ENCODE measurements at places on chromosomes 4 and X.

DNA sequence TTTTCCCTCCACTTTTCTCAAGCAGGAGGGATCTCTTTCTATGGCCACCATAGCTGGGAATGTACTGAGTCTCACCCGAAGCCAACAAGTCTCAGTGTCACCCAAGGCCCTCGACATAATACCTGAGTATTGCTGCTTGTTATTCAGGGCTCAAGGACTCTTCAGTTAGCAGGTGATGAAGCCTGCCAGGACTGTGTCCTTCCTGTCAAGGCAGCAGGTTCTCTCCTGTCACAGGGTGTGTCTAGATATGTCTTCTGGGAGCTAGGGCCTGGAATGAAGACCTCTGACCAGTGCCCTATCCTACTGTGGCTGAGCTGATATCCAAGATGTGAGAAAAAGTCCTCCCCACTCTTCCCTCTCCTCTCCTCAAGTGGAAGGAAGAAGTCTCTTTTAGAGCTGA is 391.0 kb upstream of the DIPK2B start:
- no peak for DNase-seq

- DNase-seq = no peak
These were observed 4.9 kb upstream of the CPLX1 start for GRCh38 chr4:830601-831482.

DNA sequence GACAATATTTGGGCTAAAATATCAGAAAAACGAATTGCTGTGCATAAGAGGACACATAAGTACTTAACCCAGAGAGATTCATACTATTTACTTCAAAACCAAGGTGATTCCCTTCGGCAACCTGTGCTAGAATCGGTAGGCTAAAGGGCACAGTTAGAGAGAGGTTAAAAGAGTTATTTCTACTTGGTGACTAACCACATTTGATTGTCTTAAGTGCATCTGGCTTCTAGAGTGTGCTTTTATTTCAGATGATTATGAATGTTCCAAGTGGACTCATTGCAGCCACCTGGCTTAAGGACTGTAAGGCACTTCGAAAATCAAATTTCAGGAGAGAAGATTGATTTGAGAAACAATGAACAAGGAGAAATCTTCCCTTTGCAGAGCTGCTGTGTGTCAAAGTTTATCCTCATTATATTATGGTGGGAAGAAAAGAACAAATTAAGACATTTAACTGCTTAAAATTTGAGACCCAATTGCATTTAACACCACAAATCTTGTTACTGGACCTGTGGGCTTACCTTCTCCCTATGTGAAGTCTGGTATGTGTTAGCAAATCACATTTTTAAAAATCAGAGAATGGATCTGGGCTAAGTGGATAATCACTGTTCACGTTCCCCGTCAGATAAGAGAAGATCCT is 34.0 kb downstream of the PHOX2B start:
- DNase-seq = no peak

- DNase-seq = no peak
These were observed 112.5 kb downstream of the LDB2 start for GRCh38 chr4:16785793-16786527.

DNA sequence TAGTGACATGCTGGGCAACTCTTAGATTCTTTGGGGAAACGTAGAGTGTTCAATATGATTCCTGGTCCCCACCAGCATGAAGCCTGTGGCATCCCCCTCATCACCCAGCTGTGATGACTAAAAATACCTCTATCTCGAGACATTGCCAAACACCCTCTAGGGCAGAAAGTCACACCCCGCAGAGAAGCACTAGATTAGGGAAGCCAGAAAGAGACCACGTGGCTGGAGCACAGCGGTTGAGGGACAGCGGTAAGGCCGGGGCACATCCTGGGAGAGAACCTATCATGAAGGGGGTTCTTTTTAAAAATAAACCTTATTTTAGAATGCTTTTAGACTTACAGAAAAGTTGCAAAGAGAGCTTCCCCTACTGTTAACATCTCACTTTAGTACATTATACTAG is 11.0 kb downstream of the FAT1 start:
- DNase-seq = no peak

GRCh38 chr4:2721586-2721985 is 34.5 kb downstream of the TNIP2 start:
- DNase-seq = no peak

- DNase-seq = no peak
These were observed 8.3 kb downstream of the ZIC3 start for GRCh38 chrX:137574102-137574783.

- no peak for DNase-seq
These were observed 442.6 kb upstream of the GALNT7 start for GRCh38 chr4:172726001-172726423.

DNA sequence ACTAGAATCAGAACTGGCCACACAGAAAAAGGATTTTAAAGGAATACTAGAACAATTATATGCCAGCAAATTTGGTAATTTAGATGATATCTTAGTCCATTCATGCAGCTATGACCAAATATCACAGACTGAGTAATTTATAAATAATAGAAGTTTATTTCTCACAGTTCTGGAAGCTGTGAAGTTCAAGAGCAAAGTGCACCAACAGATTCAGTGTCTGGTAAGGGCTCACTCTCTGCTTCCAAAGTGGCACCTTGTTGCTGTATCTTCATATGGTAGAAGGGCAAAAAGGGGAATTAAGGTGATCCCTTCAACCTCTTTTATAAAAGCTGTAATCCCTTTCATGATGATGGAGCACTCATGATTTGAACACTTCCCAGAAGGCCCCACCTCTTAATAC is 20.3 kb downstream of the TNIP2 start:
- no peak for DNase-seq

DNA sequence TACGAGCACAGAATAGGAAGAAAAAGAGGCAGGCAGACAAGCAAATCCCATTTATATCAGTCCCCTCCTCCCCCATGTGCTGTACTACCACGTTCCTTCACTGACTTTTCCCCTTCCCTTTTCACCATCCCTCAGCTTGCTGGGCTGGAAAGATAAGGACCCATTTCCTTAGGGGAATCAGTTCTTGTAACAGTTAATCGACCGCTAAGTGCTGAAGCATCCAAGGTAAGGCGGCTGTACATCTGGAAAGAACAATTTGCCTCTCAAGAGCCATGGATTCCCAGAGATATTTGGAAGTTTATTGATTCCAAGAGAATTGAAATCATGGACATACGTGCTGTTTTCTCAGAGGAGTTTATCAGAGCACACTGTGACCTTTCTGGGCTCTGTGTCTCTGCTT is 1688.0 kb downstream of the STIM2 start:
- DNase-seq = no peak

DNA sequence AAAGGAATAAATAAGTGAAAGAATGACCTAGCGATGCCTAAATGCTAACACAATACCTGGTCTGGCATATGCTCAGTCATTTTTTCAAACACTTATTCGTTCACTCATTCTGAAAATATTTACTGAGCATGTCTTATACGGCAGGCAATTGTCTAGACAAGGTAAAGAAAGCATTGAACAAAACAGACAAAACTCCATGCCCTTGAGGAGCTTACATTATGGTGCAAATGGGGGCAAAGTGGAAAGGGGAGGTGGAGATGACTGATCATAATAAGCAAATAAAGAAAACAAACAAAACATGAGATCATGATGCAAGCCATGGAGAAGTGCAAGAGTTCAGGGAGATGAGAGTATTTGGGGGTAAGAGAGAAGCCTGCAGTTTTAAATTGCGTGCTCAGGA is 334.6 kb upstream of the PPARGC1A start:
- no peak for DNase-seq

- no peak for DNase-seq
These were observed 55.6 kb upstream of the CCSER1 start for GRCh38 chr4:90071289-90072235.

GRCh38 chr4:106058921-106059320 is 163.7 kb downstream of the NPNT start:
- DNase-seq = no peak

GRCh38 chrX:26653050-26653449 is 437.1 kb downstream of the MAGEB5 start:
- no peak for DNase-seq

DNA sequence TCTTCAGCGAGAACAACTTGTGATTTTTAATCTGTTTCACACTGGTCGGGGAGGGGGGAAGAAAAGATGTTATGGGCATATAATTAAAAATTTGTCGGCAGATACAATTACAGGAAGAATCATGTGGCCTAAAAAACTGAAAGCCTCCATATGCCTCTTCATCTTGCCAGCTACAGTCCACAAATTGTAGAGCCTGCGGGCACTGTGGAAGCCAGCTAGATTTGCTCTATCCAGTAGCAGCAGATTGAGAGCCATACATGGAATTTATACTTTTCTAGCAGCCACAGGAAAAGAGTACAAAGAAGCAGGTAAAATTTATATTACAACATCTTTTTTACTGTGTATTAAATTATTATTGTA is 147.3 kb downstream of the TBL1X start:
- no peak for DNase-seq
